Midbrain (tissue), 1 donor: ENCODE measurements at places on chromosomes 4 and X.

- no peak for DNase-seq
These were observed 51.7 kb downstream of the TMEM154 start for GRCh38 chr4:152628128-152628527.

DNA sequence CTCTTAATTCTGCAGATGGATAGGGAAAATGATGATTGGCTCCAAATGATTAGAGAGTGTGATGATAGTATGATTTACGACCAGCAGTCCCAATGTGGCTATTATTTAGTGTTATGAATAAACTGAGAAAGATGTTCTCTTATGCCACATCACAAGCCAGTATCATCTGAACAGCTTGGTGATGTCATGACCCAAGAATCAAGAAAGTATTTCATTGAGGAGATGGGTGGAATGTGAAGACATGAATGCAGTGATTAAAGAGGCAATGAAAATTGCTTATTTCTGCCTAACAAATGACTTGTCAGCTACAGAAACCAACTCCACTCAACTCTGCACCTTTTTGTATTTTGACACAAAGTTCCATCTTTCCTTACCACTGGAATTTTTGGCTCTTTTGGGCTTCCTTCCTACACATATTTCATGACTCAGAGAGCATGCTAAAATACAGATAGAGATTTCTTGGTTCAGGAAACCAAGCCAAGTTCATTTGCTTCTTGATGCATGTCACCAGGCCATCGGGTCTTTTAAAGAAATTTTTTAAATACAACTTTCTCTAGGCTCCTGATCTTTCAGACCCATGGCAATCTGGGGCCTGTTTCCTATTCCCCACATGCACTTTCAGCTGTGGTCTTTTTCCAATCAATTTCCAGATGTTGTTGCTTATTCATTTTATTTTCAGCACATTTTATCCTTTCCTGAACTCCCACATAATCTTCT lies 174.2 kb downstream of the HHIP start:
- DNase-seq = no peak

GRCh38 chr4:6021831-6022606 lies 3.8 kb upstream of the C4orf50 start:
- no peak for DNase-seq

GRCh38 chr4:180823108-180823507 lies 1420.1 kb upstream of the TENM3 start:
- DNase-seq = no peak

DNA sequence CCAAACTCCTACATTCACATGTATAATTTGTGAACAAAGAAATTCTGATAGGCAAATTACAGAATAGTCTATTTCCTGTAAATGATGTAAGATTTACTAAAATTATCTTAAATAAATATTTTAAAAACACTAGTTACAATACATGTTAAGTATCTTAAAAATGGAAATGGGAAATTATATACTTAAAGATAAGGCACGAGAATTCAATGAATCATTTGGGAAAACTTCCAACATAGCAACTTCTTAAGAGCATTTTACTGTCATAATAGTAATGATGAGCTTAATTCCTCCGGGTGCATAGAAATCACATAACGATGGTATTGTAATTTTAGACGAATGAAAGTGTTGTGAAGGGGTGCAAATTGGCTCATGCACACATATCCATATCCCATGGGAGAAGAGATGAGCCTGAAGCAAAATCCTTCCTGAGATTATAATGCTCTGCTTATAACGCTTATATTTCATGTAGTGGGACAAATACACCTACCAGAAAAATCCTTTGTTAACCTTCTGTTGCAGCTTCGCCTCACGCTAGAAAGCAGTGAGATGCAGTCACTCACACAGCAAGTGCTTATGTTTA lies 873.5 kb downstream of the PDHA2 start:
- DNase-seq = no peak

- no peak for DNase-seq
These were observed 27.7 kb downstream of the METTL14 start for GRCh38 chr4:118712872-118713271.

GRCh38 chr4:87716371-87717265 lies 66.5 kb downstream of the DMP1 start:
- DNase-seq = no peak

GRCh38 chr4:15003401-15003890 lies 1.2 kb downstream of the CPEB2 start:
- DNase-seq = peak; percentile 35

DNA sequence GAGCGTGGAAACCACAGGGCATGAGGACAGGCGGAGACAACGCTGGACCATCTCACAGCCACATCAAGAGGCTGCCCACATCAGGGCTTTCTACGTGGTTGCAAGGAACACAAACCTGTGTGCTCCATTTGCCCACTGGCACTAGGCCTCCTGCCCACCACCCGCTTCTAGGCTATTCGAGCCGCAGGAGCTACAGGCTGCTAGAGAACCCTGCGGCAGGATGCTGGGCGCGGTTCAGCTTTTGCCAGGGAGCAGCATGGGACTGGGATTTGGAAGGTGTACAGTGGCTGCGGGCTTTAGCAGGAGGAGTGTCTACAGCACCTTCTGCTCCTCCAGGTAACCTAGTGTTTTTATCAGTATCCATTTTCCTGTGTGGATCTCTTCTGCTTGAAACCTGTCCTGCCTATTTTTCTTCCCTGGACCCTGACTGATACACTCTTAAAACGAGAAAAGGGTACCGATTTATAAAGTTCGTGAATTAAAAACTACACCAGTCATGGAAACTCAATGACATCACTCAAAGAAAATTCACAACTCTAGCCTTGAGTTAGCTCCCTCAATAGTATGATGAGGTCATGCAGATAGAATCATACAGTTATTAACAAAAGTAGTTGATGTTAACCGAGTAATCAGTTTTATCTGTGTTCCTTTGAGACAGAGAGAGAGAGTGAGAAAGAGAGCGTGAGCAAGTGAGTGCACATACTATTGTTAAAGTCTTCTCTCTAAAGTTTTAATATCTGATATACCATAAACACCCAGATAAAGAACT lies 12.8 kb downstream of the NOP14 start:
- DNase-seq = no peak

DNA sequence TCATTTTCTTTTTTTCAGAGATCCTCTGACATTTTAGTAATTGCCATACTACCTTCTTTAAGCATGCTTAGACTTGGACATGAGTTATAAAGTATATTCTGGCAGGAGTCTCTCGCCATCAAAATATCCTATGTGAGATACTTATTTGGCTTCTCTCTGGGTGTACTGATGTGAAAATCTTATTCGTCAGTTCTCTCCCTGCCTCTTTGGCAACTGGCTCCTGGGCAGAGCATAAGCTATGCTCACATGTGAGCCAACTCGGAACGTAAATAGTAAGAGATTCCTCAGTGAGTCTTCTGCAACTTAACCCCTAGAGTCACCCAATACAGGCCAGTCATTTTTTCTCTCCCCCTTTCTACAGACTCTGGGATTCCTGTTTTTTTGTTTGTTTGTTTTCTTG lies 91.6 kb downstream of the MAGEB17 start:
- no peak for DNase-seq

DNA sequence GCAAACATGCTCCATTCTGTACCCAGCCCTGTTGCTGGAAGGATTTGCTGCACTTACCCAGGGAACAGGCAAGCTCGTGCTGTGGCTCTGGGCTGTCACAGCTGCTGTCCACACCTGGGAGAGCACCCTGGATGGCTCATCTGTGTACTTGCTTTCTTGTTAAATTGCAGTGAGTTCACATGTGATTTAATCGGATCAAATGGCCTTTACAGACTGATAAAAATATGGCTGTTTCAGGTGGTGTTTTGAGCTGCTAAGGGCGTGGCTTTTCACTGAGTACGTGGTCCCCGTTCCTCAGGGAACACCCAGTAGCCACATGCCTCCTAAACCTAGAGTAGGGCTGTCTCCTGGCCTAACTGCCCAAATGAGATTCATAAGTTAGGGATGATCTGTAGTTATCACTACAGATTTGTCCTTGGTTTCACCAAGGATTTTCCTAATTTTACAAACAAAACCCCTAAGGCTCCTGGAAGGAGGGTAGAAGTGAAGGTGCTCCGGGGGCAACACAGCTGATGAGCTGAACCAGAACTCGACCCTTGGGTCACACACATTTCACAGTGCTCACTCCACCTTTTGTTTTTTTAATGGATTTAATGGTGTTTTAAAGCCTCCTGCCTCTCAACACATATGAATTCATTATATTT lies 13.7 kb downstream of the KLKB1 start:
- no peak for DNase-seq

DNA sequence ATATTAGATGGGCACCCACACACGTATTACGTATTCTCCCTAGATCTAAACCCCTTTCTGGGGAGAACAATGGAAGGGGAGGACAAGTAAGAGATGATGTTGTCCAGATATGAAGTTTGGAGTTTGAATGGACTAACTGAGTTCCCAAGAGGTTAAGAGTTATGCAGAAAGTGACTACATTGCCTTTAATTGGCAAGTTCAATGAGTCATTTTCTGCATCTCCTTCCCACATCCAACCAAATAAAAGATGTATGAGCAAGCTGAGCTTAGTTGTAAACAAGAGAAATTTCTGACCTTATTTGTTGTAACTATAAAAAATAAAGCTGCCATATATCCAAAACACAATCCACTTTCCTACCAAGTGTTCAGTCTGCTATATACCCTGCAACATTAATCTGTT lies 50.5 kb downstream of the TIGD2 start:
- DNase-seq = no peak

- peak; percentile 46 for DNase-seq
These were observed 13.3 kb downstream of the CETN2 start for GRCh38 chrX:152817078-152817764.

GRCh38 chr4:20086067-20086798 lies 165.5 kb upstream of the SLIT2 start:
- no peak for DNase-seq

DNA sequence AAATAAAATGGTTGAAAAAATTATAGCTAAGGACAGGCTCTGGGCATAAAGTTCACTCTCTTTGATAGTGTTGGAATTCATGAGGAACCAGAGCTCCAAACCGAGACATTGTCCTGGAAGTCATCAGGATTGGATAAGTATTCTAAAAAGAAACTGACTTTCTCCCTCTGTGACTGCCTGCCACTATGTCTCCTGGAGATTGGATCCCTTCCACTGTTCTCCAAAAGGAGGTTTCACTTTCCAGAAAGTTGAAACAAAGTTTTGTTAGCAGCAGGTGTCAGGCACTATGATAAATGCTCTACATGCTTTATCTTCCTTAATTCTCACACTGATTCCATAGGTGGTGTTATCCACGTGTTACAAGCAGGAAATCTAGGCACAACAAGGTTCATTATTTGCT lies 16.8 kb downstream of the BANK1 start:
- no peak for DNase-seq

GRCh38 chrX:115679460-115679859 lies 118.5 kb downstream of the PLS3 start:
- no peak for DNase-seq

- DNase-seq = no peak
These were observed 11.7 kb downstream of the RPL9 start for GRCh38 chr4:39446842-39447573.
